Renal cortex interstitium (tissue), 15 donors: ENCODE measurements at places on chromosomes 6 and 20.
A peak's percentile ranks its signal among the peaks of the same experiment; 100 is the strongest.

GRCh38 chr6:13120483-13121482 is 207.6 kb downstream of the TBC1D7 start:
- no peak for DNase-seq

- DNase-seq, result no peak
Measured at GRCh38 chr20:1775117-1775516, 117.5 kb upstream of the SIRPG start.

DNA sequence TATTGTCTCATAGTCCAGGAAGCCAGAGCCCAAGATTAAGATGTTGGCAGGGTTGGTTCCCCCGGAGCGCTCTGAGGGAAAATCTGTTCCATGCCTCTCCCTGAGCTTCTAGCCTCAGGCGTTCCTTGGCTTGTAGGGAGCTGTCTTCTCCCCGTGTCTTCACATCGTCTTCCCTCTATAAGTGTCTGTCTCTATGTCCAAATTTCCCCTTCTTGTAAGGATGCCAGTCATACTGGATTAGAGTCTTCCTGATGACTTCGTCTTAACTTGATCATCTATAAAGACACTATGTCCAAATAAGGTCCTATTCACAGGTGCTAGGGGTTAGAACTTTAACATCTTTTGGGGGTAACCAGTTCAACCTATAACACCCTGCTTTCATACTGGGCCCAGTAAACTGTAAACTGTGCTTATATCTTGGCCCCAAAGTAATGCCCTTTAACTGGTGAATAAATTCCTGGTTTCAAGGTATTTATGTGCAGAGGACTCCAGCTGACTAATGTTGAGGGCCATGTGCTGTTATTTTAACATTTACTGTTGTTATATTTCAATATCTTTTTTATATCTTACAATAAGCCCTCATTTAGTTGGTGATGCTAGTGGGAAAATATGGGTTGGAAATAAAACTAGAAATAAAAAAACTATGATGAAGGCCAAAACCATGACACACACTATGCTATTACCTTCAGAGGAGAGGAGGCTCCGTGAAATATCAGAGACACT is 101.7 kb upstream of the IYD start:
- no peak for DNase-seq

DNA sequence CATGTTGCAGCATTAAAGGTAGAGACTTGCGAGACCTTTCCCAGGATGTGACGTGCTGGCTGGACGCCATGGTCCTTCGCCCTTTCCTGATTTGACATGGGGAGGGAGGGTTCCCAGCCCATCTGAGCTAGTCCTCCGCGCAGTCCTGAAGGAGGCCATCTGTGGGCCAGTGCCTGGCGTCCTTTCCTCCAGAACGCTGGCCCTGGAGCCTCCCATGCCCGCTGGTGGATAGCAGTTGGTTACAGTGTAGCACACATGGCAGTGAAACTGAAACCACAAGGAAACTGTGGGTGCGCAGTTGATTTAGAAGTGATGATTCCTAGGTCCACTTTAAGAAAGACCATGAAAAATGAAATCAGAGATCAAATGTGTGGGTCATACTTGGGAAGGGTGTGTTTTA is 193.7 kb downstream of the CDH4 start:
- no peak for DNase-seq

DNA sequence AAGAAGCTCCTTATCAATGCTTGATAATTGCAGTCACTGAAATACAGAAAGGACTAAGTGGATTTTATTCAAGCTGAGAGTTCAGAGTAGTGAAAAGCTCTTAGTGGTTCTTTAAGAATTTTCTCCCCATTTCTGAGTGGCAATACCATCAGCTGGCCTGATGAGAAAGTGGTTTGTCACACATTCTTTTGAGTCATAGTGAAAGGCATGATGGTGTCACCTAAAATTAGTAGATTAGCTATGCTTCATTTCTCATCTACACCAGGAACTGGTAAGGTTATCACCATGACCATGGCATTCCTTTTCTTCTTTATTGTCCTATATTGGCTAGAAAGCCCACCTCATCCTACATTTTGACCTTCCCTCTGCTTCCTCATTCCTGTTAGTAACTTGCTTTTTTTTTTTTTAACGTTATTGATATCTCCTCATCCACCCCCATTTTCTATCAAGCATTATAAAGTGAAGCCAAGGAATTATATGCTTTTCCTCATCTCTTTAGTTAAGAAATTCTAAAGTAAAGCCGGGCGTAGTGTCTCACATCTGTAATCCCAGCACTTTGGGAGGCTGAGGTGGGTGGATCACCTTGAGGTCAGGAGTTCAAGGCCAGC is 67.4 kb upstream of the LOC128125822 start:
- DNase-seq, result no peak

- no peak for DNase-seq
Measured at GRCh38 chr6:167549213-167549612, 224.3 kb downstream of the TTLL2 start.

- no peak for DNase-seq
Measured at GRCh38 chr6:94988701-94989100, 588.6 kb upstream of the MANEA start.

DNA sequence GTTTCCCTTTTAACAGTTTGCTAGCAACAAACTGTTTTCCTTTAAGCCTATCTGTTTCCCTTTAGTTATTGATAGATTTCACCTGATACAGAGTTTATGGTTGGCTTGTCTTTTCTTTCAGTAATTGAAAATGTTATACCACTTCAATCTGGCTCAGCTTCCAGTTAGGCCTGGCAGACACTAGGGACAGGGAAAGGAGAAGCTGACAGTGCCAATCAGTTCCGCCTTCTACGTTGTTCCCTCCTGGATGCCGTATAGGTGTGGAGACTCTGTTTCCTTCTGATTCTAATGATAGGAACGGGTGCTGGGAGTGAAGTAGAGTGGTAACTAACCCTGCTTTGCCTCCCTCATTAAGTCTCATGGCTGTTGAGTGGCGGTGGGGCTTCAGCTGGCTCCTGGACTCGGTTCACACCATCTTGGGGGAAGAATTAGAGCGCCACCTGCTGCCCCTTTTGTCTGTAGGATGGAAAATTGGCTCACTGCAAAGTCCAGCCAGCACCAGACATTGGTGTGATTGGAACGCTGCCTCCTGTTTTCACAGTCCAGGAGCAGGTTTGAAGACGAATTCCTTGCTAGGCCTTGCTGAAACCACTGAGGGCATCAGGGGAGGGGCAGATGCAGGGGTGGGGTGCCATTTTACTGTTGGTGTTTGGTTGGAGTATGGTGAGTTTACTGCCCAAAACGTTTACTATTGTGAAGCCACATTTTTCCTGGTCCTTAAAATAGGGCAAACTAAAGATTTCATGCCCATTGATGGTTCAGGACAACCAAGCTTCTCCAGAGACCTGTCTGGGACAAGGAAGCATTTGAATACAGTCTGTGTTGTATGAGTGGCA is 1729.5 kb downstream of the GRIK2 start:
- peak; percentile 67 for DNase-seq

DNA sequence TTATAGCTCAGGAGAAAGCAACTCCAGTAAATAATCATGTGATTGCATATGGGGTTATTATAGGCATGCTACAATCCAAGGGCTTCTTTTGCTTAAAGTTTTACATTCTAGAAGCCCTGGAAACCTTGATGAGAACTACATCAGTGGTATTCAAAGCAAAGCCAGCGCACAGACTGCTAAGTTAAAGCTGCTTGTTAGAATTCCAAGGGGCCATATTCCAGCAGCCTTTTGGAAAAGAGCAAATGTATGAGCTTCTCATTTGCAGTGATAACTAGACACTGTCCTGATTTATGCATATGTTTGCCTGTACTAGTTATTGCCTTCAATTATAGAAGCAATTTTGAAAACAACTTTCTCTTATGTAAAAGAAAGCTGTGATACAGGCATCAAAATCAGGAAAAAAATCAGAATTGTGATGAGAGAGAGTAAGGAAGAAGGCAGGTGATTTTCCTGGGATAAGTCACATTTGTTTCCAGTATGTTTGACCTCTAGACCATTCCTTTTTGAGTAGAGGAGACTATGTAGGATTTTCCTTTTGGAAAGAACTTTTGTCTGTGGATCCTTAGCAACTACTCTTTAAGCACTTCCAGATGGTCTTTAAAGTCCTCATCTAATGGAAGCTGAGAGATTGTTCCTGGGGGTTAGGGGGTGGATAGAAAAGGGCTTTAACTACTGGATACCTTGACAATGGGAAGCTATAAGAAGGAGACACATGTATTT is 159.2 kb downstream of the PLCB4 start:
- no peak for DNase-seq

DNA sequence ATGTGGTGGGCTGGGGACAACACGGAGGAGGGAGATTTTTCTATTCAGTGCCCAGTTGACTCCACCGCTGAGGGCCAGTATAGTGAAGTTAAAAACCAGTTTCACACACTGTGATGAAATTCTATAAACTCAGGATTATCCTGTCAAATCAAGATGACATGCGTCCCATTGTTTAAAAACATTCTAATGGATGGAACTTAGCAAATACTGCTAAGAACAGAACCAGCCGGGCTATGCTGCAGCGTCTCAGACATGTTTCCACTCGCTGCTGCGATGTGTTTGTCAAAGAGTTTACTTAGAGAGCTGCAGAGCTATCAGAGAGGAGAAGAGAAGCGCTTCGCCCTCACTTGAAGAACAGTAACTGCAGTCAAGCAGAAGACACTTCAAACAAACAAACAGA is 212.6 kb upstream of the FOXQ1 start:
- no peak for DNase-seq
